Pulmonary artery endothelial cell (primary cell): ENCODE measurements at places on chromosomes 7 and 10. TPM values are rescaled to one million over a fixed set of nuclear protein-coding genes. Genes with fewer than 3 reads are reported as not detected.

METTL27 gene
- total RNA-seq: 0.99 and 1.0 TPM in 2 replicates

CTAGE4 gene
- total RNA-seq: 0.07 and 0.18 TPM in 2 replicates

ADAM12 gene
- 0.13 and 0.21 TPM in 2 replicates for total RNA-seq

AASS gene
- total RNA-seq: 34.0 and 57.1 TPM in 2 replicates

JAZF1 gene
- 5.5 and 6.0 TPM in 2 replicates for total RNA-seq

CDNF gene
- total RNA-seq: 0.11 and 0.79 TPM in 2 replicates

FAM13C gene
- 0.07 and 0.11 TPM in 2 replicates for total RNA-seq

COL1A2 gene
- 13.6 and 19.1 TPM in 2 replicates for total RNA-seq

CAV2 gene
- 239 and 270 TPM in 2 replicates for total RNA-seq

TBATA gene
- not detected in 2 replicates for total RNA-seq

MUC12 gene
- total RNA-seq: under 0.01 TPM in 1 of 2 replicates, not detected in the other

FKBP6 gene
- not detected in 2 replicates for total RNA-seq

CSTF2T gene
- 25.6 and 30.2 TPM in 2 replicates for total RNA-seq

GOLGA7B gene
- total RNA-seq: under 0.01 TPM in 1 of 2 replicates, not detected in the other

DNA sequence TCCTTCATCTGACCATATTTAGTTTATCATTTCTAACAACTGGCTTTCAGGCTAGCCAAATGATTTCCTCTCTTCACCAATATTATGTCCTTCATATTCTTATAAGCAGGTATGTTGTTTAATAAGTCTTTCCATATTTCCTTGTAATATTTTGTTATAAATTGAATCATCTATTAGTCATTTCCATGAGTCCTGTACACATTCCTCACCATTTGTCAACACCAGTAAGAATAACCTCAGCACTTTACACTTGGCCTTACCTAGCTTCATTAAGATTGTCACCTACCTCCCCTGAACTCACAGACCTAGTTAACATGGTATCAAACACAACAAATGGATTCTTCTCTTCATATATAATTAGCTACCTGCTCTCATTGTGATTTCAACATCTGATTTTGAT is 282.3 kb downstream of the SEMA3D start:
- no peak for DNase-seq

GRCh38 chr10:30088178-30088577 is 28.8 kb upstream of the JCAD start:
- no peak for DNase-seq

- no peak for DNase-seq
These were observed 114.1 kb upstream of the PDLIM1 start for GRCh38 chr10:95404864-95405263.

- DNase-seq: no peak
These were observed 32.3 kb downstream of the FAM241B start for GRCh38 chr10:69662173-69662877.

DNA sequence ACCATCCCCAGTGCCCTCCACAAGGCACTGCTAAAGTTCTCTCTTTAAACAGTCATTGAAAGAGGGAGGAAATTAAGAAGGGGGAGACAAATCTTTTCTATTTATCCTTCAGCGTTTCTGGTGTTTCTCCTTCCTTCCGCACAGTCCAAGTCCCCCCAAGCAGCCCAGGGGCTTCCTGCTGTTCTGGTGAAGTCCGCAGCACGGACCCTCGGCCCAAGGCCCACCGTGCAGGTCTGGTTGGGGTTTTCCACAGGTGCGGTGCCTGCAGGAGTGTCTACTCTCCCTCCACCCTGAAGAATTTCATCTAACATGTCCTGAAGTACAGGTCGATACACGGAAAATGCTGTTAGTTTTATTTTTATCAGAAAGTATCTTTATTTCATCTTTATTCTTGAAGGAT is 34.1 kb upstream of the KNDC1 start:
- no peak for DNase-seq

DNA sequence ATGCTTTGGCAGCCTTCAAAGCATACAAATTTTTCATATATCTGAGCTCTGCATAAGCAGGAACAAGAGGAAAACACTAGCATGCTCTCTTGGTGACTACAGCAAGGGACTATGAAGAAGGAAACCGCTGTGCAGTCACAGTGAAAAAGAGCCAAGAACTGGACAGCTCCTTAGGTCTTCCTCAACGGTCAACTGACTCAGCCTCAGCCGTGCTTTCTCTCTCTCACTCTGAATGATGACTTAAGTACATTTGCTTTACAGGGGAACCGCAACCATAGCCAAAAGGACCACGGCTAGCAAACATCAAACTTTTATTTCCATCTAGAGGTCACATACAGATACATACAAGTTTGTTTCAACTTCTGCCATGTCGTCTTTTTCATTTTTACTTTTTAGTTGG is 69.9 kb downstream of the HYCC1 start:
- no peak for DNase-seq

- DNase-seq: no peak
These were observed 51.8 kb upstream of the FAM133B start for GRCh38 chr7:92641921-92642511.

DNA sequence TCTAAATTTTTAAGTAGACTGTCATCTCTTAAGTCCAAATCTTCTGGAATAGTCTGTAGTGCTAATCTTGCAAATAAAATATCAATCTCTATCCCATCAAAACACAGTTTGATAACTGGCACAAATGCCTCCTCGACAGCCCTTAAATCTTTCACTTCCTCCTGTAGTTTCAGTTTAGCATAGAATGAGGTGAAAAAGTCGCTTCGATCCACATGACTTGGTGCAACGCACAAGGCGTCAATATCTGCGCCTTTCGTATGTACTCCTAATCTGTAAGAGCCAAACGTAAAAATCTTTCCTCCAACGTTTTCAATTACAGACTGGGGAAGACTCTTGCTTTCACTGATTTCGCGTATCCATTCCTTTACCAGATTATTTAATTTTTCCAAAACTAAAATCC is 603 bp downstream of the PAPOLB start:
- no peak for DNase-seq

- no peak for DNase-seq
These were observed 396.4 kb upstream of the STEAP1 start for GRCh38 chr7:89757910-89758309.

GRCh38 chr10:76624470-76624869 is 1013.1 kb downstream of the KCNMA1 start:
- no peak for DNase-seq

- no peak for DNase-seq
These were observed 4.6 kb upstream of the MDFIC start for GRCh38 chr7:114917211-114917839.

DNA sequence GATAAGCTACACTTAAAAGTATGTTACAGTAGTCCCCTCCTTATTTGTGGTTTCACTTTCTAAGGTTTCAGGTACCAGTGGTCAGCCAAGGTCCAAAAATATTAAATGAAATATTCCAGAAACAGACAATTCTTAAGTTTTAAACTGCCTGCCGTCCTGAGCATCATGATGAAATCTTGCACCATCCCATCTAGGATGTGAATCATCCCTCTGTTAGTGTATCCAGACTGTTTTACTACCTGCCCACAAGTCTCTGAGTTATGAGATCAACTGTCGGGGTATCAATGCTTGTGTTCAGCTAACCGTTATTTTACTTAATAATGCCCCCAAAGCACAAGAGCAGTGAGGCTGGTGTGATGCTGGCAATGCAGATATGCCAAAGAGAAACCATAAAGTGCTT is 11.4 kb downstream of the KDM7A start:
- no peak for DNase-seq

GRCh38 chr10:63145782-63146181 is 12.7 kb downstream of the NRBF2 start:
- DNase-seq: no peak

- no peak for DNase-seq
These were observed 95.8 kb upstream of the ZNF716 start for GRCh38 chr7:57354195-57354594.

GRCh38 chr7:27179503-27180430 is 5.3 kb downstream of the HOXA11 start:
- no peak for DNase-seq

- no peak for DNase-seq
These were observed 155.5 kb downstream of the COBL start for GRCh38 chr7:51160990-51161615.

DNA sequence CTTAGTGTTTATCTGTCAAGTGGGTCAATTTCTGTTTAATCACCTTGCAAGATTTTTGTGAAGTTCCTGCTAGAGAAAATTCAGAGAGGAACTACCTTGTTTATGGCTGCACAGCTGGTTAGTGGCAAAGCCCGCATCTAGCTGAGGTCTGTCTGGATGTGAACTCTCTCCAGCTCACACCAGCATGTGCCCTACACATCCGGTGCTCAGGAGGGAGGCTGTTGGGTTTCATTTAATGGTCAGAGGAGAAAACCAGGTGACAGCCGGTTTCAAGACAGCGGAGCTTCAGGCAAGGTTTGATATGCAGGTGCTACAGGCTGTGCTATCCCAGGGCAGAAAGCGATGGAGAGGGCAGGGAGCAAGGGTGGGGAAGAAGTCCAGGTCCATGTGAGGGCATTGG is 351.1 kb downstream of the ACTR3B start:
- no peak for DNase-seq
